Stimulated activated CD8-positive, alpha-beta memory T cell treated with anti-CD3 and anti-CD28 coated beads, Interleukin-15, amount 100 ng/mL, for 24 hours (primary cell): ENCODE measurements at places on chromosomes 3 and 15.

DNA sequence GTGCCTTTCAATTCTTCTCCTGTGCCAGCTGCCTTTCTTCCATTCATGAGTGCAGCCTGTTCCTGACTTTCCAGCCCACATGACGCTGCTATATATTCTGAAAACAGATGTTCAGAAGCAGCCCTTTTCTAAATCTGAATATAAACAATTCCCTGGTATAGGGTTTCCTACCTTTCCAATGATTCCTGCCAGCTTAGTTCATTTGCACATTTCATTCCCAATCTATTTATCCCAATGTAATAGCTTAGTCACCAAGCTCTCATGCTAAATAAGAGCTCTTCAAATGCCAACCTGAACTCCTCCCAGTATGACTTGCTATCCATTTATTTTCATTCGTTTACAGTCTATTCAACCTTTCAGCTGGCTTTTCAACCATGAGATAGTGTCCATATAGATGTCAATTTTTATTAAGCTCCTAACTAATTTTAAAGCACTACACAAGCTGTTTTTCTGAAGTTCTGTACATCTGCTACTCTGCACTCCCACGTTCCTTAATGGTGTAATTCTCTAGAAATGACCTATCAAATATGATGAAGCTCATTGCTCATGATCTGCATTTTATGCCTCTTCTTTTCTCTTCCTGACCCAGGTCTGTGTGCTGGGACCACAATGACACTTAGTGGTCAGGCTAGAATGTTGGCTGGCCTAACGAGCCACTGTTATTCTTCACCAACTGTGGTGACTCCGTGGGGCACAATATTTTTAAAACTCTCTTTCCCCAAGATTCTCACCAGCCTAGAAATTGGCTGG lies 605.0 kb upstream of the TBL1XR1 start:
- no peak for DNase-seq

DNA sequence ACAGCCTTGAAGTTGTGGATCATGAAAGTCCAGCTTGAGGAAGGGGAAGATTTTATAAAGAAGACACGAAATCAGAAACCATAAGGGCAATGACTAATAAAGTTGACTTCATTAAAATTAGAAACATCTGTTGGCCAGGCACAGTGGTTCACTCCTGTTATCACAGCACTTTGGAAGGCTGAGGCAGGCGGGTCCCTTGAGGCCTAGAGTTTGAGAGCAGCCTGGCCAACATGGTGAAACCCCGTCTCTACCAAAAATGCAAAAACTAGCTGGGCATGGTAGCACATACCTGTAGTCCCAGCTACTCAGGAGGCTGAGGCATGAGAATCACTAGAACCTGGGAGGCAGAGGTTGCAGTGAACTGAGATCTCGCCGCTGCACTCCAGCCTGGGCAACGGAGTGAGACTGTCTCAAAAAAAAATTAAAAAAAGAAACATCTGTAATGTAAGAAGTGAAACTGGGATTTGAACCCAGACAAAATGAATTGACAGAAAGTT lies 7.9 kb upstream of the UBXN7 start:
- no peak for DNase-seq

DNA sequence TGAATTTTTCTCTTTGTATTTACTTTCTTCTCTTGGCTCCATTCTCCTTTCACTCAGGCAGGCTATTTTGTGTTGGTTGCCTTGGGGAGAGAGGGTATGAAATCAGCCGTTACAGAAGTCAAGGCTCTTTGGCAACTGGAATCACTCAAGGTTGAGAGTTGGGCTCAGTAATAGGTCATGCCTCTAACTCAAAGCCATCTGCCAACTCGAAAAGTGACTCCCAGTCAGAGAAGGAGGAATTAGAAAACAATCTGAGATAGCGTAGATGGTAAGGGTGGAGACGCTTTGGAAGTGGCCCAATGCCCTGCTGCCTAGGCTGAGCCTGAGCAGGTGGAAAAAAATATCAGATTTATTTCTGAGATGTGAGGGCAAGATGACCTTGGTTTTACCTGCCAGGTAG lies 205.7 kb upstream of the ST8SIA2 start:
- no peak for DNase-seq

DNA sequence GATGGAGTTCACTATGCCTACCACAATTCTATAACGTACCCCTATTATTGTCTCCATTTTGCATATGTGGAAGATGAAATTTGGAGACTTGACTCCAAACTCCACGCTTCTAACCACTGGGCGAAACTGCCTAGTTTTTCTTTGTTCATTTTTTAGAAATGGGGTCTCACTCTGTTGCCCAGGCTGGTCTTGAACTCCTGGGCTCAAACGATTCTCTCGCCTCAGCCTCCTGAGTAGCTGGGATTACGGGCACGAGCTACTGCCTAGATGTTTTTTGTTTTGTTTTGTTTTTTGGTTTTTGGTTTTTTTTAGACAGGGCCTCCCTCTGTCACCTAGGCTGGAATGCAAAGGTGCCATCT lies 584 bp upstream of the RPL32 start:
- DNase-seq = no peak

DNA sequence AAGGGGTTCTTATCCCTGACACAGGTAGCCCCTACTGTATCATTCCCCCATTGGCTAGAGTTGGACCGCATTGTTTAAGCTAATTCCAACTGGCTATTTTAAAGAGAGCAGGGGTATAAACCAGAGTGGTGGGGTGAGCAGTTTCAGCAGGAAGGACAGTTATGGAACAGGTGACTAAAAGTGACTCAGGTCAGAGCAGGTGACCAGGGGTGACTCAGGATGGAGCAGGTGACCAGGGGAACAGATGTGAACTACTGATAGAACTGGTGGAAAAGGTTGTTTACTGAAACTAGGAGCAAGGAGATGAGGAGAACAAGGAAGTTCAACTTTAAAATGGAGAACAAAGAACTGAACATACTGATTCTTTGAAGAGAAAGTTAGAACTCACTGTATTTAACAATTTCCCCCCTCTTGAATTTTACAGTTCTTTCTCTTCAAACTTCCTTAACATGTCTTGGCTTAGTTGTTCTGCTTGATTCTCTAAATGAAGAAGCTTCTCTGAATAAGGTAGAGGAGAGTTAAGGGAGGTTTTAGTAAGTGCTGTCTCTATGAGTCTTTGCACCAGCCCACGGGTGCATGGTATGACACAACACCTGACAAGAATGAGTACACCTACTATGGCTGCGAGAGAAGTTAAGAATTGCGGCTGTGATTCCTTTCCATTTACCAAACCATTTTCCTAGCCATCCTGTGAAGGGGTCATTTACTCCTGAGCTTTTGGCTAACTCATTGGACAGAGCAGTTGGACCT lies 83.4 kb upstream of the WNT7A start:
- no peak for DNase-seq

DNA sequence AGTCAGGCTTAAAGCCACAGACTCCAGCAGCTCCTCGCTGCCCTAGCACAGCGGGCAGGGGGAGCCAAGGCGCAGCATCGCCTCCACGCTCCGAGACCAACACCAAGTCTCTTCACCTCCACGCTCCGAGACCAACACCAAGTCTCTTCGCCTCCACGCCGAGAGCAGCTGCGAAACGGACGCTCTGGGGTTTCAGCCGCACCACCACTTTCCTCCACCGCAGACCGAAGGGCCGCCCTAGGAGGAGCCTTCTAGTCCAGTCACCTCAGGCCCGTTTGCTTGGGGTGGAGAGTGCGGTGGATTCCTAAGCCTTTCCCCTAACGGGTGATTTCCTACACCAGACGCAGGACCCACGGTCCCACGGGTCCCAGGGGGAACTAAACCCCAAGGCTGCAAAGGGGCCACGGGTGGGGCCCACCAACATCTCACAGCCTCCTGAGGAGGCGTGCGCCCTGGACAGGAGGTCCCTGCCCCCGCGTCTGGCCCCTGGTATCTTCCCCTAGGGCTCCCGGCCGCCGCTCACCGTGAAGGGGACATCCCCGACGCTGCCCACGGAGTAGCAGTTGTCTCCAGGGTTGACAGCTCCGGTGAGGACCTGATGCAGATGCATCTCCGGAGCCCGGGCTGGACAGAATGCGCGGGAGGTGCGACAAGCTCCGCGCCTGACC lies 501 bp downstream of the DMXL2 start:
- no peak for DNase-seq

- no peak for DNase-seq
Measured at GRCh38 chr3:79543218-79543982, 224.4 kb downstream of the ROBO1 start.

- DNase-seq = no peak
Measured at GRCh38 chr3:120741837-120742197, 499 bp downstream of the RABL3 start.

DNA sequence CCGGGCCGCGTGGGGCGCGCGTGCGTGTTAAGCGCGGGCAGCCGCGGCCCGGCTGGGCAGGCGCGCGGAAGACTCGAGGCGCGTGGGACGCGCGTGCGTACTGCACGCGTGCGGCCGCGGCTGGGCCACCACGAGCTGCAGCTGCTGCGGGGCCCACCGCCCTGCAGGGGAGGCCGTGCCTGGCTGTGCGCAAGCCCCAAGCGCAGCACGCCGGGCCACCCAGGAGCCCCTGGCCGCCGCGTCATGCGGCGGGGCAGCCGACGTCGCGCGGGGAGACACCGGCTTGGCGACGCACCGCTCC lies 590 bp upstream of the TRIM71 start:
- no peak for DNase-seq

DNA sequence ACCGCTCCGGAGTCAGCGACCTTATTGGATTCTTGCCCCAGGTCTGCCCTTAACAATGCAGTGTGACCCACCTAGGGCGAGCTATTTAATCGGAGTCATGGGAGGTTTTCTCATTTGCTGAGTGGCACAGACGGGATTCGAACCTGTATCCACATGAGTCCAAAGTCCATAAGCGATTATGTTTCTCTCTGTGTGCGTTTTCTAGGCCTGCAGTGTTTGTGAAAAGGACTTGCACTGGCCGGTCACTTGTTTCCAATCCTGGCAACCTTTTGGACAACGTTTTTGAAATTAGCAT lies 691 bp upstream of the HDGFL3 start:
- DNase-seq = no peak

- no peak for DNase-seq
Measured at GRCh38 chr3:89586676-89587075, 479.3 kb downstream of the EPHA3 start.

DNA sequence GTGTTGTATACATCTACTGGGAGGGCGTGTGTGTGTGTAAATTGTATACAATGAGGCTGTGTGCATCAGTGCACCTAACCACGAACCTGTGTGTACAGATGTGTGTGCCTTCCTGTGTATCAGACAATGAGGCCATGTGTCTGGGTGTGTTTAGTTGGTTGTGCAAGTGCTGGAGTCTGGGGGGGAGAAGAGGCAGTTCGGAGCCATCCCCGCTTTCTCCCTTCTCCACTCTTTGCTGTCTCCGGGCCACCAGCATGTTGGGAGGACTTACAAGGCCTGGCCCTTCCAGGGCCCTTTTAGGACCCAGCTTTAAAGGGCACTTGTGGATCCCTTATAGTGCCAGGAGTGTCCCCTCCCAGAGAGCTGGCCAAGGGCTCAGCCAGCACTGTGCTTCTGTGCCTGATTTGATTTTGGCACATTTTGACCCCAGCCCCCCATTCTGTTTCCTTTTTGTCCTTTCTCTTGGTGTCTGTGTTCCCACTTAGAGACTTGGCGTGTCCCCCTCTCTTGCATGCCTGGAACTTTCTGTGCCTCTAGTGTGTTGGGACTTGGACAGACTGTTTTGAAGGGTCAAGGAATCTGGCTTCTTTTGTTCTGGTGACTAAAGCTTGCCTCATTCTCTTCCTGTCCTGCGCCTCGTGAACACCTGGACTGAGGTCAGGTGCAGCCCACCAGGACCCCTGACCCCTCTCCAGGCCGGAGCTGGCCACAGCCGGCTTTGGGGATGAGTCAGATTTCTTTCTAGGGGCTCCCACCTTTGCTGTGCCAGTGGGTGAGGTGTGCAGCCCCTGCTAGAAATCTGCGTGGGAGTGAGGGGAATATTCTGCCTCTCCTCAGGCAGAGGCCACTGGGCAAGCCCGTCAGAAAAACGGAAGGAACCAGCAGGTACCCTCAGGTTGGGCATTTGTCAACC lies 1.5 kb downstream of the CTDSPL start:
- DNase-seq = no peak

DNA sequence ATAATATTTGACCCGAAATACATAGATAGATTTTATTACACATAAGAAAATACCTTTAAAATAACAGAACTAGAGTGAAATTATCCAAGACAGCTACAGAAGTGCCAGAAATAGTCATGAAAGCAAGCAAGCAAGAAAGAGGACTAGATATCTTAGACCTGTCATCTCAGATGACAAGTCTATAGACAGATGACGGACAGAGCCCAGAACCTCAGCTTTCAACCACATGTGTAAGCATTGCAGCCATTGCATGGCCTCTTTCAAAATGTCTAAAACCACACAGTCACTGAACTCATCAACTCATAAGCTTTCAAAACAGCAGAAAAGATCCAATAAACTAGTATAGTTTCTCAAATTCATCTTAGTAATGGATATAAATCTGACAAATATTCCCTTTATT lies 59.8 kb upstream of the FHIT start:
- no peak for DNase-seq

GRCh38 chr3:77887611-77888010 lies 847.7 kb downstream of the ROBO2 start:
- no peak for DNase-seq

DNA sequence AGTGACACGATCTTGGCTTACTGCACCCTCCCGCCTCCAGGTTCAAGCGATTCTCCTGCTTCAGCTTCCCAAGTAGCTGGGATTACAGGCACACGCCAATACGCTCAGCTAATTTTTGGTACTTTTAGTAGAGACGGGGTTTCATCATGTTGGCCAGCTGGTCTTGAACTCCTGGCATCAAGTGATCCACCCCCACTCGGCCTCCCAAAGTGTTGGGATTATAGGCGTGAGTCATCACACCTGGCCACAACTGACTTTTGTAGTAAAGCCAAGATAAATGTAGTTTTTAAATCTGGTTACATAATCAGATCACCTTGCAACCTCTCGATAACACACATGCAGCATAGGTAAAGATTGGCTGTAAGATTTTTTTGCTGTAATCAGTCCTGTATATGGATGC lies 657.5 kb upstream of the DPPA4 start:
- DNase-seq = no peak

DNA sequence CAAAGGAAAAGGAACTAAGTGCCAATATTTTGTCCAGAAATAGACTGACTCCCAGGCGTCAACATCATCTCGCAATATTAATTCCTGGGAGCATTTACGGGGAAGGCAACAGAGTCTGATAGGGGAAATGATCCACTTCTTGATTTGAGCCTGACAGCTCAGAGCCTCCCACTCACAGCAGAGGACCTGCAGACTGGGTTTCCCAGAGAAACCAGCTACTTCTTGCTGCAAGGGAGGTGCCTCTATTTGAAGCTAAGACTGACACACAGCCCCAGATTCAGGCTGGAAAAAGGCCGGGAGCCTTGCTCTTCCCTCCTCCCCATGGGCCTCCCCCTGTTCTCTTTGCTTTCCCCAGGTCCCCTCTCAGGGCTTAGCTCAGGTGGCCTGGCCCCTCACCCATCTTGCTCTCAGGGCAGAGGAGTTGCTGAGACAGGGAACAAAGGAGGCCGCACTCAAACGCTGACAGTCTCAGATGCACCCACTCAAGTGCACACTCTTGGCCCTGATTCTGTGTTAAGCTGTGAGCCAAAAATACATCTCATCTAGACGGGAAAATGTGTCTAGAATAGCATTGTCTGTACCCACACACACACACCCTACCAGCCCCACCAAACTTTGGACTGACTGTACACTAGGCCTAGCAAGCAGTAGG lies 49.8 kb upstream of the DCLK3 start:
- no peak for DNase-seq
